ENCODE measurements at places on chromosomes 7 and 10.

DNA sequence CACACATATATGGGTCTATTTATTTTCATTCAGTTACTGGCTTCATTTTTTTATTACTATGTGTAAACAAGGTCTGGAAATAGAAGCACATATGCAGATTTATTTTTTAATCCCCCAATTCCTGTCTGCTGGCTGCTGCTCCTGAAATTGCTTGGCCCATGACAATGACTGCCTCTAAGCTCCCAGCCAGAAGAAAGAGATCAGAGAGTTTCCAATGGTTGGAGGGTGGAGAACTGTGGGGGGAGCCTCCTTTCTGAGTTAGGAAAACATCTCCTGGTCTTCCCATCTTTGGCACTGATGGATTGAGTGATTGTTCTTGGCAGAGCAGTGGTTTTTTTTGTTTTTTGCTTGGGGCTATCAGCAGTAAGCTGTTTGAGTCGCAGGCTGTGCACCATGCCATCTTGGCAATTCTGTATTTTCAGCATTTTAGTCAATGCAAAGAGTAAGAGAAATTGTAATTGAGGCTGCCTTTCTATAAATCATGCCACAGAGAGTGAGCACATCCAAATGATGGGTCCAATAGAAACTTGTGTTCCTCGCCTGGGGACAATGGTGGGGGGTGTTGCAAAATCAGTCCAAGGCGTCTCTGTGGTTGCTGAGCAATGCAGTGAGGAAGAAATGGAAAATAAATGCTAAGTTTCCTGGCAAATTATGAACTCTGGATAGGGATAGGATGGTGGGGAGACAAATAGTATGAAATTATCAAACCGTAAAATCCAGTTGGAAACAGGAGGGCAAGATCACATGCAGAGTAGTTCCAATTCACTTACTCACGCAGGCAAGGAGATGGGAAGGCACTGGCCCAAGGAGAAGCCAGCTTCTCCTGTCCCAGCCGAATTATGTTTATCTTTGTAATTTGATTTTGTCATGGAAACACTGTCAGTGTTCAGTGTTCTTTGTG is 382.4 kb downstream of the SORCS3 start:
- no peak for DNase-seq

DNA sequence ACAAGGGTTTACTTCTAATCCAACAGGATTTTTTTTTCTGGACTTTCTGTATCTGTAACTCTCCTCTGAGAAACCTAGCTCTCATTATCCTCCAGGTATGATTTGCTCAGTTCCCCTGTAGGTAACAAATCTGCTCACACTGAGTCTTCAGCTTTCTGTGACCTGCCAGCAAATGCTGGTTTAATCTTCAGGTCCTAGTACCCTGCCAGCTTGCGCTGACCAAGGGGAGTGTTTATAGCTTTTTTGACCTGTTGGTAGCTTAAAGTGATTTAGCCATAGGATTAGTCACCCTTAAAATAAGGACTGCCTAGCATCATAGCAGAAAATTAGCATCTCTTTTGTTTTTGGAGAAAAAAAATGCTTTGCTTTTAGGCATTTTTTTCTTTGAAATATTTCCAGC is 22.4 kb downstream of the SND1 start:
- no peak for DNase-seq

- DNase-seq: no peak
Measured at GRCh38 chr7:99440195-99440594, 1.5 kb downstream of the CPSF4 start.

DNA sequence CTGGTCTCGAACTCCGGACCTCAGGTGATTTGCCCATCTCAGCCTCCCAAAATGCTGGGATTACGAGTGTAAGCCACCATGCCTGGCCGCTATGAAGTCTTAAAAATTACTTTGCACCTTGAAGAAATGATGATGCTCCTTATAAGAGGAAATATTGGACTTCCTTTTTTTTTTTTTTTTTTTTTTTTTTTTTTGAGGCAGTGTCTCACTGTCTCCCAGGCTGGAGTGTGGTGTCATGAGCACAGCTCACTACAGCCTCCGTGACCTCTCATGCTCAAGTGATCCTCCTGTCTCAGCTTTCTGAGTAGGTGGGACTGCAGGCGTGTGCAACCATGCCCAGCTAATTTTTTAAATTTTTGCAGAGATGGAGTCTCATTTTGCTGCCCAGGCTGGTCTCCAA is 65.3 kb downstream of the KMT2E start:
- DNase-seq: no peak
